ENCODE measurements at places on chromosomes 16 and 17. TPM values are rescaled to one million over a fixed set of nuclear protein-coding genes. Genes with fewer than 3 reads are reported as not detected.

The TEX14 gene
- total RNA-seq, result 0.13 TPM

The NPIPA2 gene
- total RNA-seq, result 9.0 TPM

The ALDH3A1 gene
- total RNA-seq, result 1.6 TPM

The PLEKHH3 gene
- total RNA-seq, result 26.7 TPM

The GGA2 gene
- total RNA-seq, result 64.6 TPM

The TBC1D3G gene
- total RNA-seq, result not detected

The LRRC37B gene
- 24.7 TPM for total RNA-seq

The GJC1 gene
- total RNA-seq, result 40.6 TPM

The FAHD1 gene
- 29.5 TPM for total RNA-seq
